ENCODE measurements at places on chromosomes 1 and 21.

- no peak for DNase-seq
Measured at GRCh38 chr1:42957880-42958487, 684 bp downstream of the SLC2A1 start.

- DNase-seq = no peak
Measured at GRCh38 chr21:46442938-46443337, 15.8 kb upstream of the DIP2A start.

DNA sequence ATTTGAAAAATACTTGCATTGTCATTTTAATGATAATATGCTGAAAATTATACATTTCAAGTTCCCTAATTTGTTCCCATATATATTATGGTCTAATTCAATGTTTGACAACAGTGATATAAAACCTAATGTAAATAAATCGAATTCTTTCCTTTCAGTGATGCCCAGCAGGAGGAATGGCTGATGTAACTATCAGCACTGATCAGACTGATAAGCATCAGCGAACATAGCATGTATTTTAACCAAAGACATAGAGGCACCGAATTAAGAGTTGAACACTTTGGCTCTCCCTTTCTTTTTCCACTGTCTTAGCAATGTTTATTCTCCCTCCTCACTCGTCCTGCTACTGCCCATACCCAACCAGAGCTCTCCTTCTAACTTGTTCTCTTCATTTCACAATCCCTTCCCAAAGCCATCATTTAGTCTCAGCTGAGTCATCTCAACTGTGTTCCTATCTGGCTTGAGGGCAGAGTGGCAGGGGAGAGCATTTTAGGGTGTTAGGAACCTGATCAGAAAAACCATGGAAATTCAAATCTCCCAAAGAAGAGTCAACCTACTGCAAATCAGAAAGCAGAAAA, 58.8 kb upstream of the C1orf115 start:
- DNase-seq = peak; percentile 23

- no peak for DNase-seq
Measured at GRCh38 chr21:38930853-38931252, 125.1 kb downstream of the ETS2 start.

DNA sequence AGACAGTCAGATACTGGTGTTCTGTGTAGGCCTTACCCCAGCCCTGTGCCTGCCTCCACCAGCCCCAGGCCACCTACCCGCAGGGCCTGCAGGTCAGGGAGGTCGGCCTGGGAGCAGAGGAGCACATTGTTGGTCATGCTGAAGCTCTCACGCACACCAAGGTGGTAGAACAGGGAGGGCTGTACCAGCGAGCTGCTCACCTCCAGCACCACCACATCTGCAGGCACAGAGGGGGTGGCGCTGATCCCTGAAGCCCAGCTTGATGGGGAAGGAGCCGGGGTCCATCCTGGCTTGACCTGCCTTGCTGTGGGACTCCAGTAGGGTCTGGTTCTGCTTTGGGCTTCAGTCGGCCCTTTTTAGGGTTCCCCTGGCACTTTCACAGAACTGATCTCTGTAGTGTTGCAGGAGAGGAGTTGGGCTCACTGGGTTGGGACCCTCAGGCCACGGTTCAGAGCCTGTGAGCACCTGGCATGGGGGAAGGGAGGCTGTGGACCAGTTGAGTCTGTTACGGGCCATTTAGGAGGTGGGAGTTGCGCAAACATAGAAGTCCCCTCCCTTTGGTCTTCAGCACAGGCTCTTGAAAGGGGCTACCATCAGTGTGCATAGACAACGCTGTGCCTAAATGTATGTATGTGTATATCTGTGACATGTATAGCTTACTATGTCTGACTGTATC, 1.9 kb downstream of the MAP3K6 start:
- no peak for DNase-seq

DNA sequence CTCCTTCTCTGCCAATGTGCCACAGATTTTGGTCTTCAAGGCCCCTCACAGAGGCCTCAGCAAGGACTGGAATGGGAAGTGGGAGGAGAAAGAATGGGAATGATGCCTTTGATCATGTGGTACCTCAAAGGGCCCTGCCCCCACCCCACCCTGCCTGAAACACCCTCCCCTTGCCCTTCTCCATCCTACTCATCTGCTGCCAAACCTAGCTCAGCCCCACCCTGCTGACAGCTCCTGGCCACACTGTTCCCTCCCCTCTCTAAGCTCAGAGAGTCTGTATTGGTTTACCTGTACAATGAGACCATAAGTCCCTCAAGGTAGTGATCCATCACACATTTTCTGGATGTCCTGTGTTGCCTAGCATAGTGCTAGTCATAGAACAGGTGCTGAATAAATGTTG, 6.7 kb upstream of the ARHGAP30 start:
- no peak for DNase-seq

DNA sequence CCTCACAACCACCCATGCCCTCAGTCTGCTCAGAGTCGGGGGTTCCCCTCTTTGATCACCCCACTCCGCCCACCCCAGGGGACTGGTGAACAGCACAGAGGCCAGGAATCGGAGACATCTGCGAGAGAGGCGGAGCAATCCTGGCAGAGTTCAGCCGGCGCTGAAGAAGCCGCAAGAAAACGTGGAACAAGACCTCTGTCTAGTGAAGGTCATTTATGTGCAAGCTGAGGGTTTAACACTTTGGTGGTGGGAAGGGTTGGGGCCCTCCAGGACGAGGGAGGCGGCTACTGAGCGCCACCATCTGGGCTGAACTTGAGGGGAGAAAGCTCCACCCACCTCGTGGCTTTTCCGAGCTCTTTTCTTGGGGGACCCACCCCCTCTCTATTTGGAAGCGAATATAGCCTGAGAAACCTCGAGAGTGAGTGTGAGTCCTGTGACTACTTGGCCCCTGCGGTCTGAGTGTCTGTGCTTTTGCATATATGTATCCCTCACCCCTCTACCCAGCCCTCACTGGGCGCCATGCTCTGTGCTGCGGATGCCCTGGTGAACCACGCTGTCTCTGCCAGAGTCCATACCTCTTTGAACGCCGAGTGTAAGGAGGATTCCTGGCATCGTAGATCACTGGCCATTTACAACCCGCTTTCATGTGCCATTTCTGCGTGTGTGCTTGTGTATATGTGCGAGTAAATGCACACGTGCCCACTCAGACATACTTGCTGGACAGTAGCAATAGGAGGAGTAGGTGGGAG, 1.2 kb upstream of the EPHA10 start:
- DNase-seq = no peak

GRCh38 chr21:39803393-39803792, 58.4 kb downstream of the IGSF5 start:
- DNase-seq = no peak

GRCh38 chr1:58436615-58437297, 109.8 kb downstream of the OMA1 start:
- DNase-seq = no peak

DNA sequence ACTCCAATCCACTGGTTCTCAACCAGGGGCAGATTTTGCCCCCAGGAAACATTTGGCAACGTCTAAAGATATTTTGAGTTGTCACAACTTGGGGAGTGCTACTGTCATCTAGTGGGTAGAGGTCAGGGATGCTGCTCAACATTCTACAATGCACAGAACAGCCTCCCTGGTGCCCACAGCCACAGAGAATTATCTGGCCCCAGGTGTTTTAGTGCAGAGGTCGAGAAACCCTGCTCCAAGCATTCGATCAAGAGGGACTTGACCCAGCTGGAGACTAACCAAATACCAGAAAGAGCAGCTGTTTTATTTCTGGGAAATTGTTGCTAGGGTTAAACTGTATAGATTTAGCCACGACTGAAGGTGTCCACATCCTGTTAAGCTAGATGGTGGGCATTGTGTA, 19.2 kb downstream of the CD247 start:
- DNase-seq = no peak

- DNase-seq = no peak
Measured at GRCh38 chr1:13820456-13820855, 120.5 kb downstream of the PRDM2 start.

- DNase-seq = no peak
Measured at GRCh38 chr21:32332463-32332951, 33.9 kb downstream of the MRAP start.
